ENCODE measurements at places on chromosomes 4 and X.

DNA sequence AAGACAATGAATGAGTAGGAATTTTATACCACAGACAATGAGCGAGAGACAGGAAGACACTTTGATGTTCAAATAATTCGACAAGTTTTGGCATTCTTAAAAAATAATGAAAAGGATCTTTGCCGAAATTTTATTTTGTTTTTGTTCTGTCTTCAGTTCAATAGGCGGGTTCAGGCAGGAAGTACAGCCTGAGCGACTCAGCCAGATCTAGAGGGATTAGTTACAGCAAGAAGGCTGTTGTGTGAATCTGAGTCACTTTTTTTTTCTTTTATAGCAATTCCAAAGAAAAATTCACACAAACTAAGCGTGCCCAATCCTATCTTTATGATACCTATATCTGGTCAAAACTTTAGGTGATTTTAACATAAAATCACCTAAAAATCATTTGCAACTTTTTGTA, 505.4 kb upstream of the FAM241A start:
- no peak for DNase-seq

DNA sequence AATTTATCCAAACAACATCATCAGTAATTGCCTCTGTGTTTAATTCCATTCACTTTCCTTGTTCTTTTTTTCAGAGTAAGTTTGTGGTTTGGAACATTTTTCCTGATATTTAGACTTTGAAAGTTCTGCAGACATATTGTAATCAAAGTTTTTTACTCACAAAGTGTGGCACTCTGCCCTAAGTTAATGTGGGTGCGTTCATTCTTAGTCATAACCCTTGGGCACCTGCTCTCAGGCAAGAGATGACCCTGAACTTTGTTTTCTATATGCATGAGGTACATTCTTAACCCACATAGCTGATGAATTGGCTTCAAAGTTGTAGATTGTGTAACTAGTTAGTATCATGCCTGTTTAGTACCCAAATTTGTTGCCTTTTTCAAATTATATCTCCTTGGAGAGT, 424.3 kb downstream of the GRXCR1 start:
- no peak for DNase-seq

- no peak for DNase-seq
These were observed 233.8 kb upstream of the CPEB2 start for GRCh38 chr4:14768449-14768848.

DNA sequence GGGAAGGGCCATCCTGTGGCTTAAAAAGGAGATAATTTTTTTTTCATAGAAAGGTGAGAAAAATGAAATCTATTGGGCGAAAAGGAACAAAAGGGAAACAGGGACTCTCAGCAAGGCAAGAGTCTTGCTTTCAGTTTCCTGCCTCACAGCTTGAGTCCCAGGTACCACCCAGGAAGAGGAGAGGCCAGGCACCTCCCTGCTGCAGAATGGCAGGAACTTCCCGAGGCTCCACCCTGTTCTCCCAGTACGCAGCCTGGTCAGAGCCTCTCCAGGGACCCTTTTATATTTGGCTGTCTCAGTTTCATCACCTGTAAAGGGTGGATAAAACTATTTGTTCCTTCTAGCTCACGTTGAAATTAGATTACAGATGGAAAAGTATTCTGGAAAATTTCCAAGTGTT, 33.8 kb downstream of the UCHL1 start:
- no peak for DNase-seq

GRCh38 chr4:1579901-1580691, 104.0 kb downstream of the FAM53A start:
- DNase-seq, result no peak

DNA sequence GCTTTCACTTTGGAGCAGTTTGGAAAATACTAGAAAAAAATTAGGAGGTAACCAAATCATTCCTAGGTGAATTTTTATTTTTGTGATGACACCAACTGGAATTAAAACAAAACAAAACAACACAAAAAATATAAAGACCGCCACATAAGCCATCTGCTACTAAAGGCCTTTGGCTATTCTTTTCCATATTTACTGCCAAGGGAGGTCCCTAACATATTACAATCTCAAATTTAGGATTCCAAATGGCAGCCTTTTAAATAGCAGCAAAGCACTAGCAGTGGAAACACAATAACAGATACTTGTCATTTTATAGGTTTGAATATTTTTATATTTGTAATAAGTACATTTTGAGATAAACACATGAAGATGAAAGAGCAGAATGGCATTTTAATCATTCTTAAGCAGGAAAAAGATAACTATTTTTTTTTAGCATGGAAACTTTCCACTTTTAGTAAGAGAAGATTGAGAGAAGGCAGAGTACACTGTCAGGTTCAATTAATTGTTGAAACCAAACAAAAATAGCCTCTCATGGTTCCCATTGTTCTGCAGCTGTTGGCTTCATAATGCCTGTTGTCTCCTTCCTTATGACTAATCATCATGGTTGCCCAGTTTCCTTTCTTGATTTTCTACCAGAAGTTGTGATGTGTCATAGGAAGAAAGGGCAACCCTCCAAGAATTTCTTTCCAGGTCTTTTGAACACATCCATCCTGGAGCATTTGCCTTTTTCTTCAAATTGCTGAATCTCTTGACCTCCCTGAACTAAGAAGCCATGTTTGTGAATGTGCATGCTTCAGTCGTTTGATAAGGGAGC, 219.0 kb upstream of the EMCN start:
- no peak for DNase-seq

DNA sequence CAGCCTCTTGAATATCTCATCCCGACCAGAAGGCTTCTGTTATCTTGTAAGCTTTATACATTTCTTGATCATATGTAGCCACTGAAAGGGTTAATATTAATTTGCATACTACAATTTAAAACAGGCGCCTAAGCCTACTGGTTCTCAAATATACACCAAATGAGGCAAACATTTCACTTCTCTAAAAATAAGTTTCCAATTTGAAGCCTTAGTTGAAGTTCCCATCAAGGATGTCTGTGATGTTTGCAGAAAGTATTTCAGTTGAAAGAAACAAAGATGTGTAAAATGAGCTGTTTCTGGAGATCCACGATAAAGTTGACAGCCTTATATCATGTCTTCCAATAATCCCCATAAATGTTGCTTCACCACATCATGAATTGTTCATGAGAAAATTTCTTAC, 70.6 kb downstream of the KIT start:
- no peak for DNase-seq

Measured in iPS-NIHi11 (cell line).